ENCODE measurements at places on chromosomes 16 and 17.

DNA sequence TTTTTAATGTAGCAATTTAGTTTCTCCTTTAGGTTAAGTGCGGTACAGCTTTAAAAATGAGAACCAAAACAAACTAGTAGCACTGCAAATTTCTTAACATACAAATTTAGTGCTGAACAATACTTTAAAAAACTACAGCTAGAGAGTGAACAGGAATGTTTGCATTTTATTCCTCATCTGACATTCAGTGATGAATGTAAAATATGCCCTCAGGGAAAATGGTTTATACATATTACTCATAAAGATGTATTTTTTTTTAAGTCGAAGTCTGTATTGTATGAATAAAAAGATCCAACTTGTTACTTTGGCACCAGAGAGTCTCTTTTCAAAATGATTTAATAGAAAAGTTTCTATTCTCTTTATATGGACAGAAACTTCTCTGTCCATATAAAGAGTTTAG, 96.8 kb downstream of the BRIP1 start:
- DNase-seq = peak; percentile 24

DNA sequence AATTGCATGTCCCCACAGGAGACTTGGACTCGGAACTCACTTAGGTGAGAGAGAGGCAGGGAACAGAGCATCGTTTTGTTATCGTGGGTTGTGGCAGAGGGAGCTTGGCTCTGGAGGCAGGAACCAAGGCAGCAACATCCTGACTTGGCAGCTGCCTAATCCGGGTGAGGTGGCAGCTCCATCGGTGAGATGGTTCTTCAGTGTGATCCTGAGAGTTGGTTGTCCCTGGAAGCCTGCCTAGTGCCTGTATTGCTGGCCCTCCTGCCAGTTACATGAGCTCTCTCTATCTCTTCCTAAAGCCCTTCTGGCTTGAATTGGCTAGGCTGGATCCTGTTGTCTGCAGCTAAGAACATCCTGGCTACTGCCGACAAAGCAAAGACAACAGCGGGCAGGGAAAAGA, 19.9 kb upstream of the SEC14L1 start:
- no peak for DNase-seq

DNA sequence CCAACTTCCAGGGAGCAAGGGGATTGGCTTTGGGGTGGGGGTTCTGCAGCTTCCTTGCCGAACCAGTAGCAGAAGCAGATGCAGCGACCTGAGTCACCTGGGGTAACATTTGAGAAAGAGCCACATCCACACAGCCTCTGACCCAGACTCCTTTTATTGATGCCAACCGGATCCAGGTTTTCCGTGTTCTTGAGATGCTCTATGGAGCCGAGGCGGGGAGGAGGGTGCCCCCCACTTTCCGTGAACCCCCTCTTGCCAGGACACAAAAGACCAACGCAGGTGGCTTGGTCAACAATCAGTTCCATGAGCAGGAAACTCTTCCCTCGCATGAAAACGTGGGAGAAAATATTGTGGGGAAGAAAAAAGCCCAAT, 125.8 kb downstream of the C16orf78 start:
- DNase-seq = no peak

GRCh38 chr16:14310519-14310991, 239.4 kb downstream of the MRTFB start:
- no peak for DNase-seq

GRCh38 chr17:77609553-77610517, 348.7 kb upstream of the TNRC6C start:
- DNase-seq = no peak

- DNase-seq = no peak
These were observed 14.7 kb downstream of the OSBPL7 start for GRCh38 chr17:47806913-47807255.

DNA sequence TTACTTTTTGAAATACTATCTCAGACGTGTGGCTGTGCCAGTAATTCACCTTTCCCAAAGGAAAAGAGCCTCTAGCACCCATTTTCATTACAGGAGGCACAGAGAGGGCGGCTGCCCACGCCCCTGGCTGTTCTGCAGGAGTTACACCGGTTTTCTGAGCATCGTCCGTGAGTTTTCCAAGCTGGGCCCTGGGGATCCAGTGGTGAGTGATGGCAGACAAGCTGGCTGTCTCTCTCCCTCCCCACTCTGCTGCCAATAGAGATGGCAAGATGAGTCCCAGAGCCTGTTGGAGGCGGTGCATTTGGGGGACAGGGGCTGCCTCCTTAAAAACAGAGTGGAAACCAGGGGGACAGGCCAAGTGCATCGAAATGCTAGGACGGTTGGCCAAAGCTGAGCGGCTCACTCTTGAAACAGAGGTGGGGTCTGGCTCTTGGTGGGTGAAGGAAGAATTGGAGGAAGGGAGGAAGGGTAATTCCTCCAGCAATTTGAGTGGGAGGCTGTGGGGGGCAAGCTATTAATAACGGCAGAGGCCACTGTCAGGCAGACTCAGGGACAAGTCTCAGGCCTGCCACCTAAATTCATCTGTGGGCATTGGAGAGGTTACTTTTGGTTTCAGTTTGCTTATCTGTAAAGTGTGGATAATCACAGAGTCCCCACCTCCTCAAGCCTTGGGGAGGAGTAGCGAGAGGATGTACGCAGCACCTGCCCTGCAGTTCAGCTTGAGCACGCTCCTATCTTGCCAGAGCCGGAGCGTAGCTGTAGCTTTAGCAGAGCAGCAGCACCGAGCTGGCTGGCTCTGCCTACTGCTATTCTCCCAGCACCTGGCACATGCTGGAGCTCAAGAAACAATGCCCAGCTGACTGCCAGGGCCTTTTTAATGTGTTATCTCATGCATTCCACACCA, 7.5 kb upstream of the NOS2 start:
- no peak for DNase-seq

DNA sequence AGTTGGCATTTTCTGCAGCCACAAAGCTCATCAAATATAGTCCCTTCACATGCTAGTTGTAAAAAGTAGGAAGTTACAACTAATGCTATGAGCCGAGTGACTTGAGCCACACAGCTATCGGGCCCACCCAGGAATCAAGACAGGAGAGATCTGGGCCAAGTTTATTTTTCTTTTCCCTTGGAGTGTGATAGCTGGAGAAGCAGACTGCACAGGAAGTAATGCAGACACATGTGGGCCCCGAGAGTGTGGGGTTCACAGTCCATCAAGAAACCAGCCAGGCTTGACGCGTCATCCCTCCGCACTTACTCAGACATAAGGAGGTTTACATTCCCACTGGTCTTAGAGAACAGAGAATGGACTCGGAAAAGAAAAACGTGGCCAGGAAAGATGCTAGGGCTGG, 403.1 kb upstream of the CDH11 start:
- DNase-seq = peak; percentile 64

DNA sequence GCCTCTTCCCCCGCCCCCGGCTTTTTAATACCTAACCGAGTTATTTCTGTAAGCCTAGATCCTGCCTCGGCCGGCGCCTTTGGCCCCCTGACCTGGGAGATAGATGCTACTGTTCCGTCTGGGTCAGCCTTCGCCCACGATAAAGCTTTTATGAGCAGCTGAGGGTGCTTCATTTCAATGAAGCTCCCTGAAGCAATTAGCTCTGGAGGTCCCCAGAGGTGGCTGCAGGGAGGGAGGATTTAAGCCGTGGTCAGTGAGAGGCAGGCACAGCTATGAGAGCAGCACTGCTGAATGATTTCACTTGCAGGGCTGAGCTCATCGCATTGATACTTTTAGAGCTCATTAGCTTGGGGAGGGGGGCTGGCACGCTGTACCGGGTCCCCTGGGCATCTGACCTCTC, 89.4 kb downstream of the RPA1 start:
- no peak for DNase-seq

GRCh38 chr16:48064971-48065370, 90.8 kb downstream of the ABCC12 start:
- DNase-seq = no peak

- no peak for DNase-seq
These were observed 61.2 kb upstream of the MPHOSPH6 start for GRCh38 chr16:82231008-82231787.

DNA sequence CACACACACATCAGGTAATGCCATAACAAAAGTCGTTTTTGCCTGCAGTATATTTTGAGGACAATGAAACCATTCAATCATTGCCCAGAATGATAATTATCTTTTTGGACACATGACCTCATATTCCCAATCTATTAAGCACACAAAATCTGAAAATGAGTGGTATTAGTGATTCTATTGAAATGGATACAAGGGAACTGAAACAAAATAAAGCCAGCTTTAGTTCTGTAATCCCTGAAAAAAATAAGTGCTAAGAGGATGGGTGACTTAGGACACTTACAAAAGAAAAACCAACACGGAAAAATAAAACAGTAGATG, 128.3 kb upstream of the MAF start:
- no peak for DNase-seq

- no peak for DNase-seq
These were observed at the start of gene MC1R for GRCh38 chr16:89918453-89919347. Gene MC1R, plus strand, starts transcription at chr16:89918862. Its CDS starts 397 bp downstream, at chr16:89919259.

DNA sequence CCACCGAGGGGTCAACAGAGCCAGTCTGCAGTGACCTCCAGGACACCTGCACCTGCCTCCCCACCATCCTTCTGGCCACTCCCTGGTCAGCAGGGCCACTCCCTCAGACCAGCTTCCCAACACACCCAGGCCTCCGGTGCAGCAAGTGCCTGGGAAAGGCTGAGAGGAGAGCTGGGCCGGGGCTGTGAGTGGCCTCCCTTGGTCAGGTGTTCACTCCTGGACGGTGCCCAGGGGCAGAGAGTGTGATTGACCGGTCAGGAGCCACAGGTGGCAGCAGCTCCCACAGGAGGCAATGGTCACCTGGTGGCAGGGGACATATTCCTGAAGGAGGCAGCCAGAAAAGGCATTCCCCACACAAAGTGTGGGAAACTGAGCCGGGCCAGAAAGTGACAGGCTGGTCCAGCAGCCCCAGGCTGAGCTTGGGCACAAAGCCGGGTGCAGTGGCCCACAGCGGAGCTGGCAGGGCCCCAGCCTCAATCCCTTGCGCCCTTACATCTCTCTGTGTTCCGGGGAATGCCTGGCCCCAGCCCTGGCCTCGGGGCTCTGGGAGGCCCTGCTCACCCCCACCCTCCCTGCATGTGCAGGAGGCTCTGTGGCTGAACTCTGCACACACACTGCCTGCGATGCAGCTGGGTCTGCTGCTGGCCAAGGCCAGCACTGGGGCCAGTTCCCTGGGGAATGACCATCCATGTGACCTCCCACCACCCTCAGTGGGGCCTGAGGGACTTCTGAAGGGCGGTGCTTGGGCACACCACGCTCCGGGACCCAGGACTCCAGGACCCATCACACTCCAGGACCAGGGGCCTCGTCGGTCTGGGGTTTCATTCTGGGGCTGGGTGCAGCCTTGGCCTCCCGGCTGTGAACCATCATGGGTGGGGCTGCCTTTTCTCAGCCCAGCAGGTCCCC, 1.2 kb upstream of the C17orf99 start:
- DNase-seq = no peak

- no peak for DNase-seq
These were observed 43.9 kb upstream of the AQP8 start for GRCh38 chr16:25172831-25173230.

DNA sequence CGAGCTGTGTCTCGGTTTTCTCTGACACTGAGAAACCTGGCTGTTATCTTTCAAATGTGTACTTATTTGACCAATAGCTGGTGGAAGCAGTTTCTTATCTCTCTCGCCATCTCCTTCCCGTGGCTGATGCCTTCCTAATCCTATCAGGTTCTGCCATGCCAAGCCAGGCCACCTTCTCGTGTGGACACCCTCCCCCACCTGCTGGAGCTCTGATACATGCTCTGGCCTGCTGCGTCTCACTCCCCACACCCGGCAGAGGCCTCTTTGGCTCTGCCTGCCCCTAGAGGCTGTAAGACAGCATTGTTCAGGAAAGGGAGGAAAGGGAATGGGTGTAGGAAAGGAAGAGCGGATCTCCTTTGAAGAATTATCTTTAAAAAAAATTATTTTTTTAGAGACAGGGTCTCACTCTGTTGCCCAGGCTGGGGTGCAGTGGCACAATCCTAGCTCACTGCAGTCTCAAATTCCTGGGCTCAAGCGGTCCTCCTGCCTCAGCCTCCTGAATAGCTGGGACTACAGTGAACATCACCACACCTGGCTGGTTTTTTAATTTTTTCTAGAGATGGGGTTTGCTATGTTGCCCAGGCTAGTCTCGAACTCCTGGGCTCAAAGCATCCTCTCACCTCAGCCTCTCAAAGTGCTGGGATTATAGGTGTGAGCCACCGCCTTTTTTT, 7.5 kb upstream of the ARMC5 start:
- DNase-seq = no peak

DNA sequence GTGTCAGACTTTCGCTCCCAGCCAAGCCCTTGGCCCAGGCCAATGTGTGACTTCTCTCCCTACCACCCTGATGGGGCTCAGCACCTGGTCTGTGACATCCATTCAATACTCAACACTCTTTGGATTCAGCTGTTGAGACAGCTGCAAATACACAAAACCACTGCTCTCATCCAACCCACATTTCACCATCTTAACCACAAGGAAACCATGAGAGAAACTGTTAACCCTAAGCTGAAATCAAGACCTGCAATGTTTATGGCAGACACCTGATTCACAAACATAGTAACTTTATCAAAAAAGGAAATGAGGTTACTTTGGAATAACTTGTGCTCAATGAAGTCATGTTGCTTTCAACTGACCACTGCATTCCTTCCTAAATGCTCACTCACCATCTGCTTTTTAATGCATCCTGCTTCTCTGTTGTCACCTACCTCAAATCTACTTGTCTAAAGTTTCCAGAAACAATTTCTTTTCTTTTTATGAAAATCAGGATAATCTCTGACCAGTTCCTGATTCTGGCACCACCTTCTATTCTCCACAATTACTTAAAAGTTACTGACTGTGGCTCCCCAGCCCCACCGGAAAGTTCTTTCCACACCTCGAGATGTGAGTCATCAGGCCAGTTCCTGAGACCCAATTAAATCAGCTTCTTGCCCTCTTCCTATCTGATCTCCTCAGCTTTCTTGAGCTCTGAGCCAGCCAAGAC, 88.2 kb downstream of the NOG start:
- peak; percentile 76 for DNase-seq

DNA sequence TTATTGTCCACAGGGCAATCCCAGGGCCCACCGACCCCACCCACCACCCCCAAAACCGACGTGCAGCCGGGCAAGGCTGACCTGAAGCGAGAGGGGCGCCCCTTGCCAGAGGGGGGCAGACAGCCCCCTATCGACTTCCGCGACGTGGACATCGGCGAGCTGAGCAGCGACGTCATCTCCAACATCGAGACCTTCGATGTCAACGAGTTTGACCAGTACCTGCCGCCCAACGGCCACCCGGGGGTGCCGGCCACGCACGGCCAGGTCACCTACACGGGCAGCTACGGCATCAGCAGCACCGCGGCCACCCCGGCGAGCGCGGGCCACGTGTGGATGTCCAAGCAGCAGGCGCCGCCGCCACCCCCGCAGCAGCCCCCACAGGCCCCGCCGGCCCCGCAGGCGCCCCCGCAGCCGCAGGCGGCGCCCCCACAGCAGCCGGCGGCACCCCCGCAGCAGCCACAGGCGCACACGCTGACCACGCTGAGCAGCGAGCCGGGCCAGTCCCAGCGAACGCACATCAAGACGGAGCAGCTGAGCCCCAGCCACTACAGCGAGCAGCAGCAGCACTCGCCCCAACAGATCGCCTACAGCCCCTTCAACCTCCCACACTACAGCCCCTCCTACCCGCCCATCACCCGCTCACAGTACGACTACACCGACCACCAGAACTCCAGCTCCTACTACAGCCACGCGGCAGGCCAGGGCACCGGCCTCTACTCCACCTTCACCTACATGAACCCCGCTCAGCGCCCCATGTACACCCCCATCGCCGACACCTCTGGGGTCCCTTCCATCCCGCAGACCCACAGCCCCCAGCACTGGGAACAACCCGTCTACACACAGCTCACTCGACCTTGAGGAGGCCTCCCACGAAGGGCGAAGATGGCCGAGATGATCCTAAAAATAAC, 3.0 kb downstream of the SOX9 start:
- no peak for DNase-seq

- no peak for DNase-seq
These were observed 67.4 kb downstream of the SNX11 start for GRCh38 chr17:48174833-48175523.

All from fibroblast of skin of left biceps (primary cell).